Fibroblast of pulmonary artery (primary cell): ENCODE measurements at places on chromosomes 5 and 9.

- peak; percentile 57 for DNase-seq
Measured at GRCh38 chr5:31036411-31036810, 157.1 kb upstream of the CDH6 start.

- peak; percentile 33 for DNase-seq
Measured at GRCh38 chr5:106843812-106844416, 826.8 kb downstream of the EFNA5 start.

GRCh38 chr9:71733176-71733575, 35.1 kb downstream of the CEMIP2 start:
- DNase-seq = no peak

- peak; percentile 84 for DNase-seq
Measured at GRCh38 chr5:87069974-87070608, 197.6 kb upstream of the RASA1 start.

- DNase-seq = peak; percentile 63
Measured at GRCh38 chr9:136662656-136663581, at the start of gene EGFL7. EGFL7 (plus strand) TSS chr9:136662916; CDS start chr9:136668283, 5,367 bp downstream.

- DNase-seq = no peak
Measured at GRCh38 chr5:39631958-39632357, 207.2 kb upstream of the DAB2 start.

DNA sequence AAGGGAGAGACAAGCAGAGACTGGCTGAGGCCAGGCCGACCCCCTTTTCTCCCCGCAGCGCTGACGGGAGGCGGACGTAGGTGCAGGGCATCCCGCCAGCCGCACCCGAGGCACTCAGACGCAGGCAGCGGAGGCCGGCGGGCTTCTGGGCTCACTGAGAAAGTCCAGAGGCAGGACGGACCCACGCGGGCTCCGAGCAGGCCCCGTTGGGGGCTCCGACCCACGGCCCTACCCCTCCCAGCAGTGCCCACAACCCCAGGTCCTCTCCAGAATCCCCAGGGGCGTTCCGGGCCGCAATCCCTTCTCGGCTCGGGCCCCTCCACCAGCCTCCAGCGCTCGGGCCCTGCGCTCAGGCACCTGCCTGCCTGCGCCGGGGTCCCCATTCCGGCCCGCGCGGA, 543 bp downstream of the MTMR12 start:
- DNase-seq = peak; percentile 77

DNA sequence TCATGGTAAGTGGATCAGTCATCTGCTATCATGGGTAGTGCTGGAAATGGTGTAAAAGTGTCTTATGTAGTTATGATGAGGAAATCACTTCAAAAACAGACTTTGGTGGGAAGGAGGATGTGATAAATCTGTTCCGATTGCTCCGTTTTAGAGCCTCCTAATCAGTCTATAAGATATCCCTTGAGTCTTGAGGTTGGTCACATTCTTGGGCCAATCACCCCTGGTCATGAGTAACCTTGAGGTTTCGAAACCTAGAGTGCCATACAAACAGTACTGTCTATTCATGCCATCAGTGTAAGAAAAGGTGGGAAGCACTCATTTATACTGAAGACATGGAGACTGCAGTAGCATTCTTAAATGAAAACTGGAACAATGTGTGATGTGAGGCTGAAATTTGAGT, 45.8 kb downstream of the LRRTM2 start:
- peak; percentile 48 for DNase-seq

GRCh38 chr9:11257992-11258391, 645.2 kb upstream of the PTPRD start:
- no peak for DNase-seq

GRCh38 chr9:23343226-23343625, 482.8 kb downstream of the ELAVL2 start:
- no peak for DNase-seq

GRCh38 chr5:155434681-155435080, 421.1 kb downstream of the KIF4B start:
- no peak for DNase-seq

DNA sequence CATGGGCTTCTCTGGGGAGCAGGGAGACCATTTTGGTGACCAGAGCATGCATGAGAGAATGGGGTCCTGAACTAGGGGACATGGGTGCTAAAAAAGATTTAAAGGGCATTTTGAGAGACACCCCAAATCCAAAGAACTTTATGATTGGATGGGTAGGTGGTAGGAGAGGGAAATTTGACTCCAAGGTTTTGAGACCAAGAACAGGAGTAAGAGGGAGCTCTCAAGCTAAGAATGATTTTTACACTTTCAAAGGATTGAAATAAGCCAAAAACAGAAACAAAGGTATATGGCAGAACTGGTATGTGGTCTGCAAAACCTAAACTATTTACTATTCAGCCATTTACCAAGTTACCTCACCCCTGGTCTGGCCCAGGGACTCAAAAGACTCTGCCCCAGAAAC, 318.2 kb upstream of the CLINT1 start:
- no peak for DNase-seq

- peak; percentile 81 for DNase-seq
Measured at GRCh38 chr9:70411121-70411929, 3.1 kb downstream of the KLF9 start.

- DNase-seq = no peak
Measured at GRCh38 chr9:6942406-6942805, 184.6 kb downstream of the KDM4C start.

GRCh38 chr5:114238771-114239313, 123.0 kb upstream of the KCNN2 start:
- DNase-seq = no peak

GRCh38 chr5:113188436-113188835, 211.8 kb downstream of the DCP2 start:
- no peak for DNase-seq

DNA sequence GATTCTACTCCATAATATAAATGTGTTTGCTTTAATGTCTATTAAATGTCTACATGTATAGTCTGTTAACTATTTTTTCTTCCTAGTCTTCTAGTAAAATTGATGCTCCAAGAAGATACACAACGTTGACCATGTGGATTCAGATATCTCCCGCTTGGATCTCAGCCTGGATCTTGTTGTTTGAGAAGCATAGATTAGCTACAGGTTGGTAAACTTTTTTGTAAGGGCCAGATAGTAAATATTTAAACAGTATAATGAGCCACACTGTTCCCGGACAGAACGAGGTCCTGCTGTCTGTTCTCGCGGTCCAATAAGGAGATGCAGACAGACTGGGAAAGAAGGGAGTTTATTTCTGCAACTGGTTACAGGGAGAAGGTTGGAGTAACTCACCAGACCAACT, 86.2 kb upstream of the IL12B start:
- no peak for DNase-seq

DNA sequence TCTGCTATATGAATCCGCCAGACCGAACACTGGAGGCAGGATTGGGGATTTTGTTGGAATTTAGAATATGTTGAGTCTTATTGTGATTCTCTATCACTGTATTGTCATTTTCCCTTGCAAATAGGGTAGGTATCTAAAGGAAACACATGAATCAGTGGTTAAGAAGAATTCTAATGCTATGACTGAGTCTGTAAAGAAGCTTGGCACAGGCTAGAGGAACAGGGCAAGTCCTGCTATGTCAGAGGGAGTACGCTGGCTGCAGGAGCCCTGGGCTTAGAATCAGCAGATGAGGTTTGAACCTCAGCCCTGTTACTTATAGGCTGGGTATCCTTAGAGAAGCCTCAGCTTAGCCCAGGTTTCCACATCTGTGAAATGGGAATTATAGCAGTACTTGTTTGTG, 198.1 kb downstream of the NR3C1 start:
- peak; percentile 93 for DNase-seq

GRCh38 chr9:89999534-90000370, 394.9 kb downstream of the GADD45G start:
- DNase-seq = peak; percentile 31

DNA sequence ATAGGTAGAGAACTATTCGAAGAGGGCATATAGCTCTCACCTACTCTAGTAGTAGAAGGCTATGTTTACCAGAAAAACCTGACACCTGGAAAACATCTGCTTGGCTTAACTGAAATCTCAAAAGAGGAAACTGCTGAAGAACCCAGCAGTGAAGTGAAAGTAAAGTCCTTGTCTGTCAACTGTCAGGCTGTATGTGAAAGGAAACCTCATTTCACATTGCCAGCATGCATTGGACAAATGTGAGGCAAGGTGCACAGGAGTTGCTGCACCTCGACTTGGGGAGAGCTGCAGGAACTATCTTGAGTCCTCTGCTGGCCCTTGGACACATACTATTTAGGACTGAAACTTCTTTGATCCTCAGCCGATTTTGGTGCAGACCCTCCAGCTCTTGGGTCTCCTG, 53.3 kb downstream of the NREP start:
- DNase-seq = no peak

GRCh38 chr9:107024193-107024592, 161.2 kb downstream of the ZNF462 start:
- DNase-seq = no peak

GRCh38 chr5:139138109-139138508, 60.1 kb downstream of the SIL1 start:
- peak; percentile 21 for DNase-seq

- no peak for DNase-seq
Measured at GRCh38 chr9:99069546-99069945, 35.4 kb upstream of the TGFBR1 start.

- no peak for DNase-seq
Measured at GRCh38 chr5:147831465-147831864, at the start of gene SPINK1. SPINK1 (minus strand) TSS chr5:147831671; CDS start chr5:147831577, 94 bp downstream.

- DNase-seq = peak; percentile 0
Measured at GRCh38 chr5:2848619-2849018, 97.1 kb upstream of the IRX2 start.

DNA sequence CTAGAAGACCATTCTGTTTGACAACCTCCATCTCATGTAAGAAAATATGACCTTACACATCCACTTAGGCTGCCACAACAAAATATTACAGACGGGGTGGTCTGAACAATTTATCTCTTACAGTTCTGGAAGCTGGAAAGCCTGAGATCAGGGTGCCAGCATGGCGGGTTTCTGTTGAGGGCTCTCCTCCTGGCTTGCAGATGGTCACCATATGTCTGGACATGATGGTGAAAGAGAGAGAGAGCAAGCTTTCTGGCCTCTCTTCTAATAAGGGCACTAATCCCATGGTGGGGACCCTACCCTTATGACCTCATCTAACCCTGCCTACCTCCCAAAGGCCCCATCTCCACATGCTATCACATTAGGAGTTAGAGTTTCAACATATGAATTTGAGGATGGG, 66.0 kb downstream of the AMBP start:
- no peak for DNase-seq

DNA sequence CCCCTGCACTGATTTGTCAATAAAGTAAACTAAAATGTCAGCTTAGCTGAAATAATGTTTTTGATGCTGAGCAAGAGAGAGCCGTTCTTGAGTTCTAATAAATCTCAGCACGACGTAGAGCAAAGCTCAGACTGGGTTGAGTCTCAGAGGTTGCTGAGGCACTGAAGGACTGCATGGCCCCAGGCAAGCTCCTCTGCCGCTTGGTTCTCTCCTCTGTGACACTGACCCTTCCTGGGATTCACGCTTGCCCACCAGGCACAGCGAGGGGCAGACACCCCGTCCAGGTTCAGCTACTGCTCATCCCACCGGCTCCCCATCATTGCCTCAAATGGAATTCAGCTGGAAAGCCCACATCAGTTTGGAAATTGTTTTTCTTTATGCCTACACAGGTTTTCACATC, 129.8 kb downstream of the IRX2 start:
- no peak for DNase-seq

DNA sequence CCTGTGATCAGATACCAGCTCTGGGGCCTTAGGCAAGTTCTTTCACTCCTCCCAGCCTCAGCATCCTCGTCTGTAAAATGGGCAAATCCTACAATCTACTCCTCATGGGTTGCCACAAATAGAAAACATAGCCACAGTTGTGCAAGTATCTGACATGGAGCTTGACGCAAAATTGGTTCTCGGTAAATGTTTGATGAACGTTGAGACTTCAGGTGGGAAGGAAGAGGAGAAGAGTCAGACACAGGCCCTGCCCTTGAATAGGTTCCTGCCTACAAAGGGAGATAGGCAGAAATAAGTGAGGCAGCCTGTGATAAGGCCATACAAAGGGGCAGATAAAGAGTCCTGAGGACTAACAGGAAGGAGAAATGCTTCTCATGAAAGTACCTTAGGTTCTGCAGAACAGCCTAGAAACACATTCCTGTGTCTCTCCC, 26.1 kb upstream of the CPEB4 start:
- DNase-seq = no peak

GRCh38 chr5:40276426-40277102, 403.2 kb upstream of the PTGER4 start:
- no peak for DNase-seq

- no peak for DNase-seq
Measured at GRCh38 chr5:160456480-160457177, 35.0 kb downstream of the PTTG1 start.

GRCh38 chr5:172910828-172911627, 48.2 kb upstream of the RPL26L1 start:
- peak; percentile 96 for DNase-seq

GRCh38 chr5:158392753-158393152, 533.8 kb upstream of the CLINT1 start:
- no peak for DNase-seq

DNA sequence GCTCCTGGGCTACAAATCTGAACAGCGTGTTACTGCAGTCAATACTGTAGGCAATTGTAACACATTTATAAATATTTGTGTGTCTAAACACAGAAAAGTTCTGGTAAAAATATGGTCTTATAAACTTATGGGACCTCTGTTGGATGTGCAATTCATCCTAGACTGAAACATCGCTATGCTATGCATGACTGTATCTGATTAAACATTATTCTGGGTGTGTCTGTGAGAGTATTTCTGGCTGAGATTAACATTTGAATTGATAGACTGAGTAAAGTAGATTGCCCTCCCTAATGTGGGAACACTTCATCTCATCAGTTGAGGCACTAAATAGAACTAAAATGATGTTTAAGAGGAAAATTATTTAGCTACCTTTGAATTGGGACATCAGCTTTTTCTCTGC, 24.3 kb upstream of the PRDM9 start:
- no peak for DNase-seq

DNA sequence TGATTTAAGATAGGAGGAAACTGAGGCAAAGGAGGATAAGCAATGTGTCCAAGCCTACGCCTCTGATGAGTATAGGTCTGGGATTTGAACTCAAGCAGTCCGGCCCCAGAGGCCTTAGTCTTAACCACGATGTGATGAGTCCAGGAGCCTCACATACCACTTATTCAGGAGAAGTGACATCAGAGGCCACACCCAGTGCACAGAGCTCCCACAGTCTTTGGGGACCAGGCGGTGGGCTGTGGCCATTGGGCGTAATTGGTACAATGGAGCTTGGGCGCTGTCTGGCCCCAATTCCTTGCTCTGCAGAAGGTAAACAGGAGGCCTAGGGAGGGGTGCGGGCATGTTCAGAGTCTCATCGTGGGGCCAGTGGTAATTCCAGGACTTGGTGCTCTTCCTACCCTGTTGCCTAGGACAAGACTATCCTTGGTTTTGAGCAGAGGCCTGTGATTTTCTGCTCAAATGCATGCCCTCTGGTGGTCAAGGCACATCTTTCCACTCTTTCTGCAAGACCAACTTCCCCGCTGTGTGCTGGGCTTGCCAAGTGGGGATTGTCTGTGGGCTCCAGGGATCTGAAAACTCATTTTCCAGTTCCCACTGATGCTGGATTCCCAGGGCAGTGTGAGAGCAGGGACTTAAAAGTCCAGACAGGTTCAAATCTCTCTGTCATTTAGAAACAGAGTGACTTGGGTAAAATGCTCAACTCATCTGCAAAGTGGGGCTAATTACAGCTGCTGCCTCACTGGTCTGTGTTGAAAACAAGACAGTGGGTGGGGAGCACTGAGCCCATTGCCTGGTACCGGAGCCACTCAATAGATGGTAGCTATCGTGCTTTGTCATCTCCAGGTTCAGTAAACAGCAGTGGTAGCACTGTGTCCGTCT, 15.8 kb downstream of the NDST1 start:
- peak; percentile 87 for DNase-seq
